ENCODE measurements at places on chromosomes 12 and 14.

DNA sequence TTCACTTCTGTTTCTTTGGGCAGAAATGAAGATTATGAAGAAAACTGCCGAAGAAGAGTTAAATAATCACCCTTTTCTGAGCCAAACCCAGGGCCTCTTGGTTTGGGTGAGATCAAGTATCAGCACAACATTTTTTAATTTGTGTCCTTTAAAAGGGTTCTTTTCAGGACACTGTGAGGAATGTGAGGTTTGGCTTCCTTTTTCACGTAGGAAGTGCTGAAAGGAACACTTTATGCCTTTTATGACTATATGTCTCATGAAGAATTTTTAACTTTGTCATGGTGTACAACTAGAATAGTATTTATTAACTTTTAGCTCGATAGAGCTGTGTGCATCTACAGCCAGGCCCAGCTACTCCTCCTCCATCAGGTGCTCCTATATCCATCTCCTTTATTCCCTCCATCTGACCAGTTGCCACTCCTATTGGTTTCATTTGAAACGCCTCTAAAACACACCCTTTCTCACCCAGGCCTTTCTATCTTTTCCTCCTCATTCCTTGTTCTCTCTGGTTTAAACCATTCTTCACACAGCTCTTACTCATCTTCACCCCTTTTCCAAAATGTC lies 103.6 kb upstream of the LRIG3 start:
- no peak for DNase-seq

GRCh38 chr14:92552066-92552465 lies 38.5 kb downstream of the RIN3 start:
- no peak for DNase-seq

DNA sequence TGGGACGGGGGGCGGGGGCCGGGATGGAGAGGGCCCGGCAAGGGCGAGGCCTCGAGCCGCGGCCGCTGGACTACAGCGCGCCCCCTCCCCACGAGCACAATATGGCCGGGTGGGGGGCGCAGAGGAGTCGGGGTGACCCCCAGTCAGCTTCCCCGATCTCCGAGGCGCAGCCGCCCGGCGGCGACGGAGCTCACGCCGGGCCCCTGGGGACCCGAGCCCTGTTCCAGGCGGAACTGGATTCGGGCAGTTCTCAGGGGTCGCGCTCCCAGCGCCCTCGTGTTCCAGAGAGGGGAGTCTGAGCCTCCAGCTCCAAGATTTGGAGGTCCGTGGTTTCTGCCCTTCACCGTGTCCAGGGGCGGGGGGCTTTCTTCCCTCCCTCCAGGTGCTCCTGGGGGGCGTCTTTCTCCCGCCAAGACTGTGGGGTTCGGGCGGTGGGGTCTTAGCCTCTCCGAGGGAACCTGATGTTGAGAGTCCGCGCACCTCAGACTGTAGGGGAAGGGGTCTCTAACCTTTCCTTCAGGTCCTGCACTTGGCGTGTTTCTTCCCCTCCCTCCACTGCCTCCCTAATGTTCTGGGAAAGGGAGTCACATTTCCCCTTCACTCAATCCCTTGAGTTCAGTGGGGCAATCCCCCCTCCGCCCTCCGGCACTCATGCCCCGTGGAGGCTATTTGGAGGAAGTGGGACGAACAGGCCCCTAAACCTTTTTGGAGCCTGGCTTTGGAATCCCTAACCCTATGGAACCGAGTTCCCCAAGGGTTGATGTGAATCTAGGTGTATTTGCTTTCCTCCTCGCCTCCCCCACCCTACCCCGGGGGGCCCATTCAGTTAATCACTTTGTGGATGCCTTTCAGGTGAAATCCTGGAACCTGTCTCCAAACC lies 584 bp downstream of the ACVR1B start:
- DNase-seq, result peak; percentile 3

DNA sequence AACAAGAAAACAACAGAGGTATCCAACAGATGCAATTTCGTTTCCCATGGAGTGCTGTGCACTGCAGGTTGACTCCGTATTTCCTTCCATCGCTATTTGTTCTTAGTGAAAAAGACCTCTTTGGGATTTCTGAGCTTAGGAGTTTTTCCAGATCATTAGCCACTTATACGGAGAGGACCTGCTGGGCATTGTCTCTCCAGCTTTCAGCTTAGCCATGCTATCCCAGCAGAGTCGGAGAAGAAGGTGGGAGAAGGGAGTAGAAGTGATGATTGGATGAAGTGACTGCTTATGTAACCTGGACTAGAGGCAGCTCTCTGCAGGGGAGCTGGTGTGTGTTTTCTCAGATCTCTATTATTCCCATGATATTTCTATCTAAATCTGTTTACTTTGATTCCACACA lies 737.7 kb downstream of the DIO2 start:
- no peak for DNase-seq

DNA sequence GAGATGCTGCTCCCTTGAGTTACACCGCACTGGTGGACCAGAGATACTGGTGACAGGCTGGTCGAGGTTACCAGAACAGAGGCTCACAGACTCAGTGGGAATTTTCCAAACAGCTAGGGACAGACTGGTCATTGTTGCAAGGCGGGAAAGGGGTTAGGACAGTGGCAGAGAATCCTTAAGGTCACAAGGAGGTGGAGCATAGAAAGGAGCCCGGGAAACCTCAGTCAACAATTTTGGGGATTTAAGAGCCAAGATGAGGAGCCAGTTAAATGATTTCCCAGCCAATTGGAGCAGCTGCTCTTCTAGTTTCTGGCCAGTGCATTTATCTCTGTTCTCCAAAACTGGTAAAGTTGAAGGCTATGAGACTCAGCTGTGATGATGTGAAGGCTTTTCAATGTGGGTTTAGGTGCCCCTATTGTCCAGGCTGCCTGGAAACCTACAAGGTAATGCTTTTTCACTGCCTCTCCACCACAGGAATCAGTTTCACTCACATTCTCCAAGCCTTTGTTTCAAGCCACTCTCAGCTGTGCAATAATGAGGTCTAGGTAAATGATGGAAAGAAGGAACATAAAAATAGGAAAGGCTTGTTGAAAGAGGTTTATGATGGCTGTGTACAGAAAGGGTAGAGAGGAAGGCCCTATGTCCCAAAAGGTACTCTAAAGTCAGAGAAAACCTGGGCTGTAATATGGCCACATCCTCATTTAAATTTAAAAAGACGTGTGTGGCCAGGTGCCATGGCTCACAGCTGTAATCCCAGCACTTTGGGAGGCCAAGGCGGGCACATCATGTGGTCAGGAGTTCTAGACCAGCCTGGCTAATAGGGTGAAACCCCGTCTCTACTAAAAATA lies 7.0 kb upstream of the TNS2 start:
- no peak for DNase-seq

DNA sequence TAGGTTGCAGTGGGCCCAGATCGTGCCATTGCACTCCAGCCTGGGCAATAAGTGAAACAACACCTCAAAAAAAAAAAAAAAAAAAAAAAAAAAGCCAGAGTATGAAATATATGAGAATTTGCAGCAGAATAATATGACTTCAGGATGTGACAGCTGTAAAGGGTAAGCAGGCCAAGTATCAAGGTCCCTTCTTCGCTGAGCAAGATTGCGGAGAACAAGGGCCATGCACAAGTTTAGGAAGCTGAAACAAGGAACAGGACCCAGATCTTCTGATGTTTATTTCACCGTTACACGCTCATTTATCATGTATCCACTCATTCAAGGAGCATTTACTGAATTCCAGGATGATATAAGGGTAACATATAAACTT lies 659 bp upstream of the FOXJ2 start:
- no peak for DNase-seq

DNA sequence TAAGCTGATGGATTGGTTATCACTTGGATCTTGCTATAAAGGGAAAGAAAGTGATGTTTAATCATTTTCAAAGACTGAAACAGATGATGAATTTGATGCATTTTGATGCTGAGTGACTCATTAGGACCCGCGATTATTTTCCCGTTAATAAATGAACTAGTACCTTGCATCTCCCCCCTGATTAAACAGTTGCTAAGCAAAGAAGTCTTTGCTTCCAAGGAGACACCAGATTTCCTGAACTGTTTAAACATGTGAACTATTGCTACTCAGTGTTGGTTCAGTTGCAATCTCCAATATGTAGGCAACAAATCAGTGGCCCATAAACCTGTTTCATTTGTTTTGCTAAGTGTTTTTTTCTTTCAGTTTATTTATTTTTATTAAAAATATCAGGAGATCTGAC lies 375.2 kb downstream of the AACS start:
- DNase-seq, result no peak

- DNase-seq, result no peak
These were observed 11.5 kb downstream of the DUSP16 start for GRCh38 chr12:12551115-12551514.

Measured in activated naive CD8-positive, alpha-beta T cell treated with anti-CD3 and anti-CD28 coated beads for 36 hours (primary cell).